ENCODE measurements at places on chromosomes 4 and X. TPM values are rescaled to one million over a fixed set of nuclear protein-coding genes. Genes with fewer than 3 reads are reported as not detected.

Gene BEND2
- not detected for total RNA-seq

Gene TMEM35A
- 0.15 TPM for total RNA-seq

Gene ADRA2C
- total RNA-seq: 2.6 TPM

Gene LNX1
- total RNA-seq: 18.6 TPM

Gene IL2RG
- total RNA-seq: 0.98 TPM

Gene PAGE5
- not detected for total RNA-seq

Gene SHISA3
- total RNA-seq: 0.43 TPM

Gene VSIG4
- 42.6 TPM for total RNA-seq

Gene NXF3
- 0.87 TPM for total RNA-seq

Gene EGF
- total RNA-seq: 17.8 TPM

Gene RAB9B
- 1.1 TPM for total RNA-seq

Gene PRKG2
- 0.93 TPM for total RNA-seq

Gene CENPVL1
- total RNA-seq: not detected

- peak overlapping the region; percentile 70 for H3K4me3 ChIP-seq
- H3K27me3 ChIP-seq: no peaks in the 10 kb centered on the region
- no peaks in the 10 kb centered on the region for H3K36me3 ChIP-seq
Observed at GRCh38 chr4:101345596-101346350, 1.6 kb downstream of the PPP3CA start.

DNA sequence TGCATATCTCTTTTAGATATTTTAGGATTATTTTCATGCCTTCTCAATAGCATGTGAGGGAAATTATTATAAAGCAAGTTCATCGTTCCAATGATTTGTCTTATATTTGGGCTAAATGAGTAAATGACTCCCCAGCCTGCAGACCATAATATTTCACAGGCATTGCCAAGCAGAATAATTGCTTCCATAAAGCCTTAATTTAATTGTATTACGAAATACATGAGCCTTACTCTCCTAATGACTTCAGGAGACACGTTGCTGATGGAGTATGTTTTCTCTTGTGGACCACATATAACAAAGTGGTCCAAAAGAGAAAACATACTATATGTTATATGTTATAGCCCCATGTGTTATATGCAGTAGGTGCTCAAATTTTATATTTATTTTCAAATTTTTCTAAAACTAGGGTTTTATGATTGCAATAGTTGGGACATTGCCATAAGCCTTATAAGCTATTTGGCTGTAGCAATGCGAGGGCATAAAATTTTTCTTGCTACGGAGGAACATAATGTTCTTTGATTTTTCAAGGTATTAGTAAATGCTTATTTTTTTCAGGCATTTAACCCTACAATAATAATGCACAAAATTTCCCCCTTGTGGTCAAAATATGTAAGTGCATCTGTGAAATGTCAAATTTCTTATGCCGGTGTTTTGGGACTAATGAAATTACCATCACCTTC, 26.2 kb upstream of the TMPRSS11D start:
- no peak overlapping the region for H3K4me3 ChIP-seq
- H3K36me3 ChIP-seq: no peaks in the 10 kb centered on the region
- DNase-seq: no peak
- peaks cover 6% of the 10 kb centered on the region for H3K4me1 ChIP-seq
- no peaks in the 10 kb centered on the region for H3K27me3 ChIP-seq
- no peak overlapping the region for H3K27ac ChIP-seq

DNA sequence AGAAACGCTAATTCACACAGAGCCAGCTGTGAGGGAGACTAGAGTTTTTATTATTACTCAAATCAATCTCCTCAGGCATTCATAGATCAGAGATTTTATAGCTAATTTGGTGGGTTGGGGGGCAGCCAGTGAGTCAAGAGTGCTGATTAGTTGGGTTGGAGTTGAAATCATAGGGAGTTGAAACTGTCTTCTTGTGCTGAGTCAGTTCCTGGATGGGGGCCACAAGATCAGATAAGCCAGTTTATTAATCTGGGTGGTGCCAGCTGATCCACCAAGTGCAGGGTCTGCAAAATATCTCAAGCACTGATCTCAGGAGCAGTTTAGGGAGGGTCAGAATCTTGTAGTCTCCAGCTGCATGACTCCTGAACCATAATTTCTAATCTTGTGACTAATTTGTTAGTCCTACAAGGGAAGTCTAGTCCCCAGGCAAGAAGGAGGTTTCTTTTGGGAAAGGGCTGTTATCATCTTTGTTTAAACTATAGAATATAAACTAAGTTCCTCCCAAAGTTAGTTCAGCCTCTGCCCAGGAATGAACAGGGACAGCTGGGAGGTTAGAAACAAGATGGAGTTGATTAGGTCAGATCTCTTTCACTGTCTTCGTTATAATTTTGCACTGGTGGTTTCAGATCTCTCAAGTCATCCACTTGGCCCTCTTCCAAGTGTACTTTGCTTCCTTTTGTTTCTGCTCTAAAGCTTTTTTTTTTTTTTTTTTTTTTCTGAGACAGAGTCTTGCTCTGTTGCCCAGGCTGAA, 5.4 kb upstream of the NAA11 start:
- H3K36me3 ChIP-seq: no peaks in the 10 kb centered on the region
- no peak for DNase-seq
- H3K27ac ChIP-seq: no peak overlapping the region
- H3K27me3 ChIP-seq: no peaks in the 10 kb centered on the region
- H3K4me1 ChIP-seq: no peaks in the 10 kb centered on the region

GRCh38 chr4:25993395-25994185, 79.6 kb downstream of the SMIM20 start:
- H3K4me3 ChIP-seq: no peak overlapping the region
- no peak for DNase-seq
- H3K36me3 ChIP-seq: no peaks in the 10 kb centered on the region
- no peaks in the 10 kb centered on the region for H3K4me1 ChIP-seq
- no peaks in the 10 kb centered on the region for H3K27me3 ChIP-seq

GRCh38 chr4:152709675-152710438, 30.1 kb upstream of the TMEM154 start:
- no peaks in the 10 kb centered on the region for H3K27me3 ChIP-seq
- H3K4me1 ChIP-seq: no peaks in the 10 kb centered on the region
- H3K36me3 ChIP-seq: no peaks in the 10 kb centered on the region

- H3K36me3 ChIP-seq: no peaks in the 10 kb centered on the region
- no peaks in the 10 kb centered on the region for H3K27me3 ChIP-seq
- H3K4me1 ChIP-seq: no peaks in the 10 kb centered on the region
- no peak overlapping the region for H3K4me3 ChIP-seq
Observed at GRCh38 chr4:37138789-37139188, 105.8 kb upstream of the NWD2 start.

GRCh38 chr4:131304686-131305085, 1844.4 kb upstream of the PCDH10 start:
- DNase-seq: no peak
- no peaks in the 10 kb centered on the region for H3K36me3 ChIP-seq
- no peaks in the 10 kb centered on the region for H3K27me3 ChIP-seq
- no peaks in the 10 kb centered on the region for H3K4me1 ChIP-seq

- no peak overlapping the region for H3K4me3 ChIP-seq
- H3K36me3 ChIP-seq: no peaks in the 10 kb centered on the region
- H3K4me1 ChIP-seq: no peaks in the 10 kb centered on the region
- H3K27ac ChIP-seq: no peak overlapping the region
Observed at GRCh38 chrX:103716962-103717361, 6.3 kb downstream of the TMEM31 start.

DNA sequence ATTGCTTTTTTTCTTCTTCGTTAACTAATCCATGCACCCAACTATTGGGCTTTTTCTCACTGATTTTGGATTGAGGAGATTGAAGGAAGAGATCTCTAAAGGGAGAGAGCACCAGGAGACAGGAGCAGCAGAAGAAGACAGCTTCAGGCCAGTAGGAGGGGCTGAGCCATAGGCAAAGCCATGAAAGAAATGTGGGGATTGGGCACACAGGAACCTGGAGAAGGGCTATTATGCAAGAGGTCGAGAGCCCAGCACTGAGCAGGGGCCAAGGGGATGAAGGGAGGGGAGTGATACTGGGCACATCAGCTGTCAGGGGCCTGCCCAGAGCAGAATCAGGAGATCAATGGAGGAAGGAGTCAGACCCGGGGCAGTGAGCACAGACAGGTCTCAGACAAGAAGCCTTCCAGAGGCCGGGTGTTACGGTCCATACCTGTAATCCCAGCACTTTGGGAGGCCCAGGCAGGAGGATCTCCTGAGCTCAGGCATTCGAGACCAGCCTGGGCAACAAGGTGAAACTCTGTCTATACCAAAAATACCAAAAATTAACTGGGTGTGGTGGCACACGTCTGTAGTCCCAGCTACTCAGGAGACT, 140.9 kb downstream of the BCOR start:
- no peak overlapping the region for H3K27ac ChIP-seq
- no peaks in the 10 kb centered on the region for H3K27me3 ChIP-seq
- no peak overlapping the region for H3K4me3 ChIP-seq
- DNase-seq: no peak

- no peaks in the 10 kb centered on the region for H3K36me3 ChIP-seq
- H3K27me3 ChIP-seq: no peaks in the 10 kb centered on the region
- no peak overlapping the region for H3K27ac ChIP-seq
- H3K4me3 ChIP-seq: no peak overlapping the region
- no peak for DNase-seq
- H3K4me1 ChIP-seq: no peaks in the 10 kb centered on the region
Observed at GRCh38 chr4:6696611-6697010, 2.9 kb downstream of the S100P start.

DNA sequence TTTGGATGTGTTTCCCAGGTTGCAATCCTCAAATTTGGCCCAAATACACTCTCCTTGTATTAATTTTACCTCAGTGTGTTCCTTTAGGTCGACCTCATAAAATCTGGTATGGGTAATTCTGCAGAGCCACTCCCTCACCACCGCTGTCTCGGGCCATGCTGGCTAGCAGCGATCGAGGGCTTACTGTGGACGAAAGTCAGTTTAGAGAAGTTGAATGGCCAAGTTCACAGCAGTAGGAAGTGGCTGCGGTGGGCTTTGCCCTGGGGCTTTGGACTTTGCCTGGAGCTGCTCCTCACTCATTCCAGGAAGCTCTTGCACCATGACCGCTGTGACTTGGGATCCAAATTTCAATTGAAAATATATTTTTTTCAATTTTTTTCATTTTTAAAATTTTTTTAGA, 19.6 kb downstream of the TMEM187 start:
- H3K27me3 ChIP-seq: peaks cover 17% of the 10 kb centered on the region
- no peak overlapping the region for H3K4me3 ChIP-seq
- DNase-seq: no peak
- H3K36me3 ChIP-seq: no peaks in the 10 kb centered on the region
- H3K27ac ChIP-seq: no peak overlapping the region

GRCh38 chr4:138864961-138865720, 150.4 kb upstream of the NOCT start:
- no peaks in the 10 kb centered on the region for H3K27me3 ChIP-seq
- no peaks in the 10 kb centered on the region for H3K4me1 ChIP-seq
- DNase-seq: no peak
- H3K27ac ChIP-seq: no peak overlapping the region
- no peaks in the 10 kb centered on the region for H3K36me3 ChIP-seq
- no peak overlapping the region for H3K4me3 ChIP-seq

GRCh38 chr4:88360791-88361190, 17.9 kb upstream of the HERC6 start:
- no peaks in the 10 kb centered on the region for H3K4me1 ChIP-seq
- H3K4me3 ChIP-seq: no peak overlapping the region
- no peaks in the 10 kb centered on the region for H3K36me3 ChIP-seq
- no peak overlapping the region for H3K27ac ChIP-seq

- no peaks in the 10 kb centered on the region for H3K4me1 ChIP-seq
- no peak for DNase-seq
- H3K36me3 ChIP-seq: no peaks in the 10 kb centered on the region
- no peak overlapping the region for H3K4me3 ChIP-seq
Observed at GRCh38 chrX:42443267-42443666, 334.7 kb downstream of the PPP1R2C start.

- H3K36me3 ChIP-seq: no peaks in the 10 kb centered on the region
- H3K4me1 ChIP-seq: no peaks in the 10 kb centered on the region
- H3K27ac ChIP-seq: no peak overlapping the region
- H3K4me3 ChIP-seq: no peak overlapping the region
Observed at GRCh38 chr4:8308144-8308543, 38.6 kb downstream of the HTRA3 start.

All from pancreas (tissue), 10 donors.